ENCODE measurements at places on chromosomes 6 and 20.

DNA sequence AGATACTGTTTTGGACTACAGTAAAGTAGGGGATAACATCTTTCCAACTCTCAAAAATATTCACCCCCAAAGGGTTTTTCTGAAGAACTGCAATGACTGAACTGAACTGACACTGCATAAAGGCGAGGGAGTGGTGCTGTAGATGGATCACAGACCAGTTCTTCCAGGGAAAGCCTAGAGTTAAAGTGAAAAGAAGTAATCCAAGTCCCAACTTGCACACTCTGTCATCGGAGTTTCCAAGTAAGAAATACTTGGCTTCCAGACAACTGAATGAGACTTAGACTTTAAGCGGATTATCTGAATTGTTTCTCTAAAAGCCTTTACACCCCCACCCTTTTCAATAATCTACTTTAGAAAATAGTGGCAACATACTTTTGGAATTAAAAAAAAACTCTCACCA is 134.1 kb upstream of the PREP start:
- no peak for DNase-seq

- no peak for DNase-seq
Measured at GRCh38 chr6:85641522-85641896, 1.2 kb downstream of the SYNCRIP start.

GRCh38 chr20:38961530-38962043 is 557 bp upstream of the DHX35 start:
- no peak for DNase-seq

GRCh38 chr6:85452441-85452881 is 2.6 kb downstream of the NT5E start:
- no peak for DNase-seq

DNA sequence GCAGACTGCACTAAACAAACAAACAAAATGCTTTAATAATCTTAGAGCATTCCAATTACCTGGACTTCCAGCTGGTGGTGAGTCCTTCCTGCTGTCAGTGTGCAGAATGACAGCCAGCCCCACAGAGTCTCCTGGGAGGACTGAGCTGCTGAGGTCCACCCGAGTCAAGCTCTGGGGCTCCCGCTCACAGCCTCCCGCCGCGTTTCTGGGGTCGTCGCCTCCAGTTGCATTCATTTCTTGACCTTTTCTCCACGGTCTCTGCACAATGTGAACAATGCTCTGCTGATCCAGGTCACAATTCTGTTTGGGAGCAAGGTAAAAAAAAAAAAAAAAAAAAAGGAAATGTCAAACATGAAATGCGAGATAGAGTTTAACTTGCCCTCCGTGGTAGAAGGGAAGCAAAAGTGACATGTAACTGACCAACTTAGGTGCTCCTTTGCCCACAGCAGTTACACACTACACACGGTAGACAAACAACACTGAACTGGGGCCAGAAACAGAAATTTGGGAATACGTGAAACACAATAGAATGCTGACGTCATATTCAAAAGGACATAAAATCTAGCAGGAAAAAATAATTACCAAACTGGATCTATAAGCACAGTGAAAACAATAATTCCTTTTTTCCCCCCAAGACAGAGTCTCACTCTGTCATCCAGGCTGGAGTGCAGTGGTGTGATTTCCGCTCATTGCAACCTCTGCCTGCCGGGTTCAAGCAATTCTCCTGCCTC is 464.9 kb downstream of the PRKN start:
- DNase-seq = no peak

DNA sequence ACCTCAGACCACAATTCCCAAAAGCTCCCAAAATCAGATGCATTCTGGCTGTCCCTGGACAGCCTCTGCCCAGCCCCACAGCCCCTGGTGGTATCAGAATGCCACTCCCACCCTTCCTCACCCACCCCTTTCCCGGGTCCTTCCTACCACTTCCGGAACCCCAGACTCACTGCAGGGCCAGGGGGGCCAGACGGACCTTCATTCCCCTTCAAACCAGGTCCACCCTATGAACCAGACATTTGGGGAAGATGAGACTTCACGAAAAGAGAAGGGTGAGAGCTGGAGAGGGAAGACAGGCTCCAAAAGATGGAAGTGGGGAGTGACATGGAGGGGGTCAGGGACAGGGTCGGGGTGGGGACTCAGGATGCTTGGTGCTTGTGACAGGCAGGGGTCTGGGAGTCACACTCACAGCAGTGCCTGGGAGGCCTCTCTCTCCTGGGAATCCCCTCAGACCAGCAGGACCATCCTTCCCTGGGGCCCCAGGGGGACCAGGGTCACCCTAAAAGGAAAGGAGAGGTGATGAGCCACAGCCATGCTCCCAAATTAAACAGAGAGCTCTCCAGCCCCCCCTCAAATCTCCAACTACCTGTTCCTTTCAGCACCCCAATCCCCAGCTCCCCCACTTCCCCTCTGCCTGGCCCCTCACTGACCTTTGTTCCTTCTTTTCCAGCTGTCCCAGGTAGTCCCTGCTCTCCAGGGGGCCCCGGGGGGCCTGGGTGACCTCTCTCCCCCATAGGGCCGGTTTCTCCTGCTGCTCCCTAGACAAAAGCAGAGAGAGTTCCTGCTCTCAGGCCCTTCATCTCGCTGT is 20.2 kb downstream of the COL11A2 start:
- DNase-seq = no peak

DNA sequence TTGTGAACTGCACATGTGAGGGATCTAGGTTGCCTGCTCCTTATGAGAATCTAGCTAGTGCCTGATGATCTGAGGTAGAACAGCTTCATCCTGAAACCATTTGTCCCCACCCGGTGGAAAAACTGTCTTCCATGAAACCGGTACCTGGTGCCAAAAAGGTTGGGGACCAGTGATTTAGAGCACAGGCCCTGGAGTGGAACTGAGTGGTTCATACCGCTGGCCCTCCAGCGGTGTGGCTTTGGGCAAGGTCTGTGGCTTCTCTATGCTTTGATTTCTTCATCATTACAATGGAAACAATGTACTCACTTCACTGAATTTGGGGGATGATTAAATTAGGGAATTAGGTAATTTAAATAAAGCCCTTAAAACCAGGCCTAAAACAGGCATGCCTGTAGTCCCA is 36.3 kb downstream of the CD164 start:
- DNase-seq = peak; percentile 18

Measured in NCI-H2029 (cell line).